ENCODE measurements at places on chromosomes 1 and 21.

GRCh38 chr1:67874501-67875111 lies 41.3 kb upstream of the GNG12 start:
- no peak for DNase-seq

GRCh38 chr1:237171454-237172117 lies 129.6 kb downstream of the RYR2 start:
- no peak for DNase-seq

GRCh38 chr1:84253891-84254290 lies 47.6 kb upstream of the SAMD13 start:
- no peak for DNase-seq

DNA sequence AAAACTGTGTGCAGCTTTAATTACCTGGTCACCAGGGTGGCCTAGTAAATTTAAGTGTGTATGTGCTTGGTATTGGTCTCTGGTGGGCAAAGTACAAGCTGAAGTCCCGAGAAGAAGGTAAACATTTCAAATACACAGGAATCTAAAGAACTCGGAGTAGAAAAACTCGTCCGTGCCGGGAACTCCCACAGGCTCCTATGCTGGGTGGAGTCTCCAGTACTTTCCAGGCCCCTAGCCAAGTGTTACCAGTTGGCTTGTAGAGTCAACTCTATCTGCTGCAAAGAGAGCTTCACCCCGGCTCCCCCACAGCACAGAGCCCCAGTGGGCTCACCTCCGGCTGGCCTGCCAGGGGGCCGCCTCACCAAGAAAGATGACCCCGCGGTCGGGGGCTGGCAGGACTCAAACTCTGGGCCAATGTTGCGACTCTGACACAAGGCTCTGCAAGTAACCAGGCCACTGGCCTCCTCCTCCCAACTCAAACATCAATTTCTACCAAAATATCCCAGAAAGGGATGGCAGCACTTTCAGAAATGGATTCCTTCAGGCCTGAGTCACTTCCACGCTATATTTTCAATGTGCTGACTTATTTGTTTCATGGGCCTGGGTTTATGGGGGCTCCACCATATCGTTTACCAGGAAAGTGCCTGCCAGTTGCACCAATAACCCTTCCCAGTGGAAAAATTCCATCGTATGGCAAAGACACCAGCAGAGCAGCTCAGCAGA lies 73.9 kb downstream of the SLC66A1 start:
- DNase-seq = no peak

DNA sequence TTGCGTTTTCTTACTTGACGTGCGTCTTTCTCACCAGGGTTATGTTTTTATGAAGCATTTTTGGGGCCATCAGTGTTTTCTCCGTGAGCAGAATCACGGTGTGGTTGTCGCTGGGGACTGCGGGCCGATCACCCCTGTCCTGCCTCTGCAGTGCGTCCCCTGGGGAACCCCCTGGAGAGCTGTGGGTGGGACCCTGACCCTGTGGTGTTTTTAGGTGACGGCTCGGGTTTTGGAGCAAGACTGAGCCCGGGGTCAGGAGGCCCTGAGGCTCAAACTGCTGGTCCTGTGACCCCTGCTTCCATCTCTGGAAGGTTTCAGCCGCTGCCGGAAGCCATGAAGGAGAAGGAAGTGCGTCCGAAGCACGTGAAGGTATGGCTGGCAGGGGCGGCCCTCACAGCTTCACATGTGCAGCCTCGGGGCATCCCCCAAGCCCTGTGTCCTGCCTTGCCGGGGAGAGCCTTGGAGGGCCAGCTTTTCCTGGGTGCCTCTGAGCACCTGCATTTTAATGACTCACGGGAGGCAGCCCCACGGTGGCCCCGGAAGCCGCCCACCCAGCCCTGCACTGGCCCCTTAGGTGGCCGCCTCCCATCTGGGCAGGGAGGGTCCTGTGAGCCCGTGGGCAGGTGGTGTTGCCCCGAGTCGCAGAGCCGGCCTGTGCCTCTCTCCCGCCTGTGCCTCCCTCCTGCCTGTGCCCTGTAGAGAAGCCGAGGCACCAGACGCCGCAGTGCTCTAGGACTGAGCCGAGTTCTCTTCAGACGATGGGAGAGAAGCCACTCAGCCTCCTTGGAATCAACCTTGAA lies 36.7 kb upstream of the DIP2A start:
- no peak for DNase-seq

DNA sequence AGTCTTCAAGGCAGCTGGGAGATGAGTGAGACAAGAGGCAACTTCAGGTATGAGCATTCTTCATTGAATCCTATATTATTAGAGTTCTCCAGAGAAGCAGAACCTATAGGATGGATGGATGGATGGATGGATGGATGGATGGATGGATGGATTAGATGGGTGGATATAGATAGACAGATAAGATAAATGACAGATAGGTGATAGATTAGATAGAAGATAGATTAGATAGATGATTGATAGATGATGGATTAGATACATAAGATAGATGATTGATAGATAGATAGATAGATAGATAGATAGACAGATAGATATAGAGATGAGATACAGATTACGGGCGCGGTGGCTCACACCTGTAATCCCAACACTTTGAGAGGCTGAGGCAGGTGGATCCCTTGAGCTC lies 43.2 kb upstream of the SPOCD1 start:
- DNase-seq = no peak

DNA sequence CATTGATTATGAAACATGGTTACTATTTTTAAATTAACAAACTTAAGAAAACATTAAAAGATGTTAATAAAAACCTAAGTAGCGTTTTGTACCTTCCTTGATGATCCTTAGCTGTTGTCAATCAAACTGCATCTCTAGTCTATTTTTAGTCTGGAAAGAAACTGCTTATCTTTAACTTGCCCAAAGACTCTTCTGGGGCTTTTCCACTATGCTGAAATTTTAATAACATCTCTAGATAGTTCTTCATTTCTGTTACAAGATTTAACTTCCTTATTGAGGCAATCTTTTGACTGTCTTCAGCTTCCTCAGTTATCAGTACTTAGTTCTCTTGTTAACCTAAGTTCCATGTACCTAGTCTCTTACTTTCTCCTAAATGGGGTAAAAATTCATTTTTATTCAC lies 135.9 kb upstream of the HMCN1 start:
- no peak for DNase-seq

GRCh38 chr1:234969581-234970400 lies 158.8 kb downstream of the TOMM20 start:
- peak; percentile 53 for DNase-seq

GRCh38 chr1:119226321-119226720 lies 85.9 kb upstream of the WARS2 start:
- no peak for DNase-seq

GRCh38 chr1:183025010-183025337 lies 1.8 kb downstream of the LAMC1 start:
- no peak for DNase-seq

Measured in neural crest cell (in vitro differentiated cells).